Activated T-cell treated with anti-CD3 and anti-CD28 coated beads for 4 hours (primary cell): ENCODE measurements at places on chromosomes 1 and 21.

GRCh38 chr1:89952605-89953130 lies 42.2 kb upstream of the ZNF326 start:
- DNase-seq: no peak

- no peak for DNase-seq
These were observed 88.6 kb downstream of the ADAMTS1 start for GRCh38 chr21:26756491-26757159.

- no peak for DNase-seq
These were observed 5.7 kb upstream of the CCT8 start for GRCh38 chr21:29078869-29079767.

GRCh38 chr21:45104560-45104959 lies 30.2 kb downstream of the ADARB1 start:
- no peak for DNase-seq

DNA sequence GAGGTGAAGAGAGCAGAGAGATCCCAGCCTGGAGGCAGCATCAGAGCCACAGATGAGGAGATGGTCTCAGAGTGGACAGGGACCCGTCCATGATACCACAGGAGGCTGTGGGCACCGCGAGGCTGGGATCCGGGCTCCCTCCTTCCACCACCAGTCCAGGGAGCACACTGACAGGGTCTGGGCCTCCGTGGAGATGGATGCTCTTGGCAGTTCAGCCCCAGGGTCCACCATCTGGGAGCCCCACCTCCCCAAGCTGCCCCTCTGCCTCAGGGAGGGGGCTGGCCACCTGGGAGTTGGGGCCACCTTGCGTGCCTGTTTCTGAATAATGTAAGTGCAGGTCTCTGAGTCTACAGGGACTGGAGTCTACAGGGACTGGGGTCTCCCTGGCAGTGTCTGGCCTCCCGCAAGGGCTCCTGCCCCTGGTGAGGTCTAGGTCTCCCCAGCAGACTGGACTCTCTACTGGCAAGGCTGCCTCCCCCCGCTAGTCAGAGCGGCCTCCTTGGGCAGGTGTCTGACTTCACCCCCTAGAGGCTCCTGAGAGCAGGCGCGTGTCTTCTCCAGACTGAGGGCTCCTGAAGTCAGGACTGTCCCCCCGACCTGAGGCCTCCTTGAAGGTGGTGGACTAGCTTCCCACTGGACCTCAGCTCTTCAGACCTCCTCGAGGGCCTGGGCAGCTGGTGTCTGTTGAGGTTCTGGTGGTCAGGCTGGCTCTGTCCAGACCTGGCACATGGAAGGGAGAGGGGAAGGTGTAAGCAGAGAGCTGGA lies 218.5 kb downstream of the PTPRU start:
- no peak for DNase-seq

DNA sequence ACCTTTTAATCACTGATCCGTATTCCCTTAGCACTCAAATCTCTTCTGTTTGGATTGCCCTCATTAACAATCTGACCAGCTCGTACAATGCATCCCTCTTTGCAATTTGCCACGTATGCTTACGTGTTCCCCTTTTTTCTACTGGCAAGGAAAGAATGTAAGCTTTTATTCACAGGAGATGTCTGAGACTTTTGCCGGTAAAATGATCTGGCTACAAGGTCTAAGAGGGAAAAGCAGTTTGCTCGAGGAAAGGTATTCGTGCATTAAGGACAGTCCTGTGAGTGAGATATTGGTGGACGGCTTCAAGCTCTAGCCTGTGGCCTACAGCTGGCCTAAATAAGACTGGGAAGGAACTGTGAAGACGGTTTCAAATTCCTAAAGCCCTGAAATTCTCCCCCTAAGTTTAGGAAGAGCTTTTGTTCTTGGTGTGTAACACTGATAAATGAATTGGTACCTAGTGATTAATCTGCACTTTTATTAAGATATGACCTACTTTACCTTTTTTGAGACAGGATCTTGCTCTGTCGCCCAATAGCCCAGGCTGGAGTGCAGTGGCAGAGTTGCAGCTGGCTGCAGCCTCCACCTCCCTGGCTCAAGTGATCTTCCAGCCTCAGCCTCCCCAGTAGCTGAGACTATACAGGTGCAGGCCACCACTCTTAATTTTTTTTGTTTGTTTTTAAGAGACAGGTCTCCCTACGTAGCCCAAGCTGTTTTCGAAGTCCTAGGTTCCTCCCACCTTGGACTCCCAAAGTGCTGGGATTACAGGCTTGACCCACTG lies 895 bp upstream of the UBR4 start:
- no peak for DNase-seq

GRCh38 chr21:45615145-45615711 lies 28.3 kb upstream of the PCBP3 start:
- DNase-seq: peak; percentile 86

- no peak for DNase-seq
These were observed 14.4 kb upstream of the PPP1R15B start for GRCh38 chr1:204426035-204426436.

GRCh38 chr1:29967261-29967660 lies 730.9 kb downstream of the PTPRU start:
- DNase-seq: no peak

GRCh38 chr1:224542783-224543440 lies 73.2 kb upstream of the CNIH3 start:
- no peak for DNase-seq

DNA sequence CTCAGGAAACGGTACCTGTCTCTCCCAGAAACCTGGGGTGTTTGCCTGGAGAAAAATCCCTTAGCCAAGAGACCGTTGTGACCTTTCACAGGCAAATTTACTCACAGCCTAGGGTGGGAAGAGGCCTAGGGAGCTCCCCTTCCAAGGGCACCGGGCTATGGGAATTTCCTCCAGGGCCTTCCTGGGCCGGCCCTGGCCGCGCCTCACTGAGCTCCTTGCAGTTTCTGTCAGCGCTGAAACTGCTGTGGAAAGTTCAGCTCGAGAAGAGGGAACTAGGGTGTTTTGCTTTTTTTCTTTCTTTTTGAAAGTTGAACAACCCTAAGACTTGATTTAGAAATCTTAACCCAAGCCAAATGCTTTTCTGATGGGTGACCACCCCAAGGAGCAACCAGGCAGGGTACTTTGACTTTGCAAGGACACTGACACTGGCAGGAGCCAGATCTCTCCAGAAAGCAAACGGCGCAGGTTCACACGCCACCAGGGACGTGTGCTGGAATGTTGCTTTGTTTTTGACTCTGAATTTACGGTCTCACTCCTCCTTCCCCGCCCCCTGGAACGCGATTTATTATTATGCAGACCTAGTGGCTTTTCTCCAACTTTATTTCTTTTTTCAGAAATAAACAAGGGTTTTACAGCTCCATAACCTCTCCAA lies 229.6 kb upstream of the JUN start:
- no peak for DNase-seq

DNA sequence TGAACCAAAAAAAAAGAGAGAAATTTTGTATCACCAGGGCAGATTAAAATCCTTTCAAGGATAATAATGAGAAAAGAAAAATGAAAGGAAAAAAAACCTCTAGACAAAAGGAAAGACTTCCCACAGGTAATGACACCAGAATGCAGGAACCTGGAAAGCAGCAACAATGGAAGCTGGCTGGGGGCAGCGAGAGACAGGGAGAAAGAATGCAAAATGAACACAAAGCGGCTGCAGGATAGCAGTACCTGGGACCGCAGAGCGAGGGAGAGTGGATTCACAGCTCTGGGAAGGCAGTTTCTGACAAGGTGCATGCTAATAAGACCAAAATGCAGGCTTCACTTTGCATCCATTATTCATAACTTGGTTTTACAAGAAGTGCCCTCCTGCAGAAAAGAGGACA lies 349.0 kb downstream of the SIPA1L2 start:
- no peak for DNase-seq

- DNase-seq: no peak
These were observed 33.1 kb downstream of the SIPA1L2 start for GRCh38 chr1:232596666-232597303.

GRCh38 chr1:172628401-172628800 lies 30.5 kb upstream of the FASLG start:
- DNase-seq: no peak

DNA sequence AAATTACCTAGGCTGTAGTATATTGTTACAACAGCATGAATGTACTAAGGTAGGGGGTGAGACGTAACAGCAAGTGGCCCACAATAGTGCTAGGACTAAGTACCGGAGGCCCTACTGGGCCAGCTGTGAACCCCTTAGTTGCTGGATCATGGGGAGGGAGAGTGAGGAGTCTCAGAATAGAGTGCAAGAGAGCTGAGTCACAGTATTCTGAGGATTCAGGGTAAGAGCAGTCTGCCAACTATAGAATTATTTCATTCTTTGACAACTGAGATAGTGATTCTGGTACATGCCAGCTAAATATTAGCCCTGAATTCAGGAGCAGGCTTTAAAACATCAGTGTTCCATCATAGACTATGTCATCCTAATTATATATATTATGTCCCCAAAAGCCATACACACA lies 218.7 kb downstream of the TM2D1 start:
- no peak for DNase-seq

GRCh38 chr1:45892068-45892785 lies 88.8 kb downstream of the MAST2 start:
- DNase-seq: no peak
